ENCODE measurements at places on chromosomes 2 and 18.

GRCh38 chr18:13871701-13872100 lies 43.6 kb downstream of the MC2R start:
- no peak for DNase-seq

GRCh38 chr18:48581941-48582340 lies 43.1 kb downstream of the CTIF start:
- no peak for DNase-seq

- no peak for DNase-seq
Observed at GRCh38 chr2:133609664-133610063, 41.4 kb upstream of the NCKAP5 start.

DNA sequence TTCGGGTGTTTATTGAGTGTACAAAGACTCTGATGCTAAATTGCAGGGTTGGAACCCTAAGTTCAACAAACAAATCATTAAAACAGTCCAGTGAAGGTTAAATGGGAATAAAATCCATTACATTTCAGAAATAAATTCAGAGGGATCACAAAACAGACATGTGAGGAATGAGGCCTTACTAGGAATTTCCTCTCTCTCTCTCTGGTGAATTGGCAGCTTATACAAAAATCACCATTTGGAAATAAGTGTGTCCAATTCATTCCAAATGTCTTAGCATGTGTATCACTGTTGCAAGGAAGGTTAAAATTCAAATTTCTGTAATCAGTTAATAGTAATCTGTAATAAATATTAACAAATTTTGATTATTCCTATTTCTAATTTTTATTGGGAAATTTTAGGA lies 228.6 kb upstream of the PXDN start:
- no peak for DNase-seq

DNA sequence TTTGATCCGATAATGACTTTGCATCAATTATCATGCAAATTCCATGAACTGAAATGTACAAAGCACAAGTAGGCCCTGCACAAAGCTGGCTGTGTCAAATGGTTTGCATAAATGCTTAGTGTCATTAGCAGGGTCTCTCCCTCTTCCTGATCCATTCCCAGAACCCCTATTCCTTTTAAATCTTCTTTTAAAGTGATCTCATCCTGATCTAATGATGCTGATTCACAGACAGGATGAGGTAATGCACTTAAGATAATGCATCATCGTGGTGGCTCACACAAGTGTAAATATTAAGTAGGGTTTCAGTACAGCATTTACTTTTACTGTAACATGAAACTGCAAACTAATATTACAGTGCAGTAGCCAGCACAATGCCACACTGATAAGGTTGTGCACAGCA lies 304.8 kb upstream of the SOX11 start:
- no peak for DNase-seq

- DNase-seq, result no peak
Observed at GRCh38 chr2:190979906-190980629, 33.9 kb downstream of the STAT1 start.

DNA sequence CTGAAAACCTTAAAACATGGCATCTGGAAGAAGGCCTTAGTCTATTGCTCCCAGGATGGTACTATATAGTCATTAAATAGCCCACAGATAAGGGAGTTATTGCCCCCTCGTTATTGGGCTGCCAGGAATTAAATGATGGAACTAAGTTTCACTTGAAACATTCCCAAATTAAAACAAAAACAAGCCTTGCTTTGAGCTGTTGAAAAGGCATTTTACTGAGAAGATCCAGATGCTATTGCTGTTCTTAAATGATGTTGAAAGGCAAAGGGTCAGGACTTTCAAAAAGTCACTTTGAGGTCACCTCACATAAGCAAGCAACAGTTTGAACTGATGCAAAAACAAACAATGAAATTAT lies 2.0 kb upstream of the AMMECR1L start:
- no peak for DNase-seq

DNA sequence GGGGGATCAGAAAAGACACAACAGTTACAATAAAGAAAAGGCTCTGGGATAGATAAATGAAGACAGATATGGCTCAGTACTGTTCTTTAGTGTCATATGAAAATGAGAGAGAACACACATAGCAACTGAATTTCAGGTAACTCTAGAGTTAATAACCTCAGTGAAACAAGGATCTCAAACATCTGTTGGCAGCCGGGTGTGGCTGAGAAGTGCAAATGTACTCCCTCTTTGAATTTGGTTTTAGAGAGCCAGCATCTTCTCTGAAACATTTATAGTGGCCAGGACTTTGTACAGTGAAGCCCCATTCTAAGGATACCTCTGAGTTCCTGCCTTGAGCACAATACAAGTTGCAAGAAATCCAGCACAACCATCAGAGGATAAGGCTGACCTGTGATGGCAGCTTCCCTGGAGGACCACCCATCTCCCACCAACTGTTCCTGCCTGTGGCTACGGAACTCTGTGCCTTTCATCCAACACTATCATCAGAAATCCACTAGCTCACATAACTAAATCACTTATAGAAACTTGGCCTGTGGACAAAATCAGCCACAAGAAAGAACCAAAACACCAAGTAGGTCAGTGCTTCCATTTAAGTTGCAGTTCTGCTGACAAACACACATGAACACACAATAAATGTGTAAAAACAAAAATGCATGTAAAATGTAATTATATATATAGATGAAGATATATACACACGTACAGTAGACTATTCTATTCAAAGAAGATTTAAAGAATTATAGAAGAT lies 37.3 kb upstream of the PEX13 start:
- no peak for DNase-seq

DNA sequence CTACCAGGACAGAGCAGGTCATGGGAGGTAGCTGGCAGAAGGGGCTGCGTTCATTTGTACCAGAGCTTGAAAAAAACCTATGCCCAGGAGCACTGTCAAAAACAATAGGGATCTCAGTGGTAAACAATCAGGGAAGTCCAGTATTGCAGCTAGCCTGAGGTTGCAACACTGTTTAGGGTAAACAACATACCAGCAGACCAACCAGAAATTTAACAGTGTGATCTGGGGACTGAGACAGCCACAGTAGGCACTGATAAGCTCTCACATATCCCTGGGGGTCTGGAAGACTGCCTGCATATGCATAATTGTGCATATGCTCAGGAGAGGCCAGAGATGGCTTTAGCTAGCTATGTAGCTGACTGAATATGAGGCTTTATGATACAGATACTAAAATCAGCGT lies 12.0 kb upstream of the ZCCHC2 start:
- no peak for DNase-seq

GRCh38 chr18:4908328-4908727 lies 288.7 kb downstream of the AKAIN1 start:
- no peak for DNase-seq

GRCh38 chr2:11720752-11721151 lies 25.7 kb upstream of the LPIN1 start:
- DNase-seq, result no peak

- no peak for DNase-seq
Observed at GRCh38 chr2:52238782-52239181, 1206.8 kb upstream of the NRXN1 start.

GRCh38 chr2:241559323-241560161 lies 997 bp downstream of the BOK start:
- no peak for DNase-seq
